ENCODE measurements at places on chromosomes 6 and 20.

DNA sequence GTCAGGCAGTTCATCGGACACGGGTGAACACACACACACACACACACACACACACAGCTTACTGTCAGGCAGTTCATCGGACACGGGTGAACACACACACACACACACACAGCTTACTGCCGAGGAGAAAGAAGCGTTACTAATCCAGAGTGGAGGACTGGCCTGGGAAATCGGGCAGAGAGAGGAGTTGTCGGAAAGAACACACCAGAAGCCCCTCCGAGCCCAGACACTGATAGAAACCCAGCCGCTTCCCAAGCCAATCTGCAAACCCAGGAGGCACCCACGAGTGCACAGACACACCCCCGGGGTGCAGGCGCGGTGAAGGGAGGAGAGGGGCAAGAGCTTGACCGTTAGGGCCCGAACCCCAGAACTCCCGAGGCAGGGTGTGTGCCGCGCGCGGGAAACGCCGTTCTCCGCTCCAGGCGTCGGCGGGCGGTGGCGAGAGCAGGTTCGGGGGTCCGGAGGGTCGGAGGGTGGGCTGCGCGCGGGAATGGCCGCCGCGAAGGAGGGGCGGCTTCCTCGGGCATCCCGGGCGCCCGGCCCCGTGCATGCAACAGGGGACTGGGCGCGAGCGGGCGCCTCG lies 636 bp downstream of the ELOVL2 start:
- no peak for DNase-seq

GRCh38 chr6:7147051-7147671 lies 39.4 kb downstream of the RREB1 start:
- DNase-seq: peak; percentile 23

GRCh38 chr20:4325548-4326187 lies 310.3 kb upstream of the RNF24 start:
- no peak for DNase-seq

- DNase-seq: no peak
These were observed 5.2 kb downstream of the TENT5A start for GRCh38 chr6:81747327-81747726.

DNA sequence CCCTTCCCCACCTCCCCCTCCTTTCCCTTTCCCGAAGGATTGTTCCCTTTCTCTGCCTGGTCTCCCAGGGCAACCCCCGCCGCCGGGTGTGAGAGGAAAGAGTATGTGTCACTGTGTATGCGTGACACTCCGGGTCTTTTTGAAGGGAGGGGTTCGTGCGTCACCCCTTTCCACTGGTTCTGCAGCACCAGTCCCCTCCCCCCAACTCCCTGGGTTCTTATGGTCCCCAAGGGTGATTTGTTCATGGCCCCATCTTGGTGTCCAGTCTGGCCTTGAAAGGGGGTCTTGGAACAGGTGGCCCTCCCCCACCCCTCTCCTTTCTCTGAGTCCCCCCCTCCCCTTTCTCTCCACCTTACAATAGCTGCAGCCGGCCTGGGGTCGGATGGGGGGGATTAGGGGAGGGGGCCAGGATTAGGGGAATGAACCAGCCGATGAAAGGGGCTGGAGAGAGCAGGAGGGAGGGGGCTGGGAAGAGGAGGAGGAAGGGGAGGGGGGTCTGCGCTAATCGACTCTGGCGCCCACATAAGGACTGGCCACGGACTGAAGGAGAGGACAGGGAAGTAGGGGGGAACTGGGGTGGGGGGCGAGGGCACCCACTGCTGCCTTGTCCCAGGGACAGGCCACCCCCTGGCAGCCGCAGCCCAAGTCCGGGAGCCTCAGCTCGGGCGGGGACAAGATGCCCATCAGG lies 1.3 kb upstream of the RING1 start:
- no peak for DNase-seq

- DNase-seq: no peak
These were observed 145.8 kb downstream of the PLCB4 start for GRCh38 chr20:9214685-9215084.

GRCh38 chr6:149941583-149942460 lies at the start of gene ULBP2:
Gene ULBP2 (plus strand): TSS chr6:149942014. CDS start chr6:149942073, 59 bp downstream.
- peak; percentile 91 for DNase-seq

GRCh38 chr20:1676650-1677049 lies 19.1 kb upstream of the SIRPG start:
- peak; percentile 31 for DNase-seq

- DNase-seq: no peak
These were observed 32.7 kb downstream of the CENPW start for GRCh38 chr6:126372626-126373025.

DNA sequence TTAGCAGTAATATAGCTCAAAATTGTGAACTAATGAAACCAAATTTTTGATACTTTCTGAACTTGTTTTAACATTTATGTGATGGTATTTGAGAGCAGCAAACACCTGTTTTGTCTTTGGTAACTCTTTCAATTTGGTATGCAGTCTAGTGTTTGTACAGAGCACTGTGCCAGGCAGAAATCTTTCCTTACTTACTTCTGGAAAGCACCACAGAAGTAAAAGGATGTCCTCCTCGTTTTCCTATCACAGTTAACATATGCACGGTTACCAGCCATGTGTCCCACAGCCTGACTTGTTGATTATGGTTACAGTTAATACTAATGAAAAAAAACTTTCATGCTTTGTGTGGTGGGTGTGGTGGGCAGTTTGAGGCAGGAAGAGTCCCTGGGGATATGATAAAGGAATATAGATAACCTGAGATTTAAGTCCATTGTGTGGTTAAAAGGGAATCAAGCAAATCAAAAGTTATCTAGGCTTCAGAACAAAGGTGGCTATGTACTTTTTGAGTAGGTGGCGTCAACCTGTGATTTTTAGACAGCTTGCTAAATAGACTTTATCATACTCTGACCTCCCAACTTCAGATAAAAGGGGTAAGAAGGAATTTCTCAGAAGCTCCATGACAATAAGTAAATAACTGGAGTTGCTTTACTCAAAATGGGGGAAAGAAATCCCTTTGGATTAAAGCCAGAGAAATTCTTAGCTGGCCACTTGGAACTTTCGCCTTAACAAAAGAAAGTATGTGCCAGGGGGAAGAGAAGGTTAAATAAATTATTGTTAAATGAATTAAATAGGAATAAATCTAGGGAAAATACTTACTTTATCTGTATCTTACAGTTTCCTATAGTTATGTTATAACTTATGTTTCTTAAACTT lies 20.1 kb upstream of the COL10A1 start:
- DNase-seq: no peak

Data from activated T-cell treated with anti-CD3 and anti-CD28 coated beads, Interleukin-2, amount 50 U/mL, for 48 hours (primary cell).